Thoracic aorta (tissue), 2 donors: ENCODE measurements at places on chromosomes 2 and 18. TPM values are rescaled to one million over a fixed set of nuclear protein-coding genes. Genes with fewer than 3 reads are reported as not detected.

GRCh38 chr18:77148289-77148688 lies 15.7 kb upstream of the MBP start:
- DNase-seq: no peak

GRCh38 chr2:200528228-200528627 lies 2.2 kb downstream of the SGO2 start:
- no peak for DNase-seq

DNA sequence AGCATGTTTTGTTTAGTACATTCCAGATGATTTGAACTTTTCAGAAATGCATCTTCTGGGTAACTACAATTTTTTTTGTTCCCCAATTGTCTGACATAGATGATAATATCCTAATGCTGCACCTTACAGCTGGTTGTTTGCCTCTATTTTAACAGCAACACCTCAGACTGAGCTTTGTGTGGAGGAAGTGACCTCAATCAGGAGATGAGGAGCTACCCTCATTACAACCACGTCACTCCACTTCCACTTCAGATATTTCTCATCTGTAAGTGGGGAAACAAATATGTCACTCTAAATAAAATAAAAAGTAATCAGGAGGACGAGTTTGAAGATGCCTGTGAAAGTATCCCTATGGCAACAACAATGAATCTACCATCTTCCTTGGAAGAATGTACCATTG lies 12.1 kb upstream of the SRSF7 start:
- DNase-seq: no peak

DNA sequence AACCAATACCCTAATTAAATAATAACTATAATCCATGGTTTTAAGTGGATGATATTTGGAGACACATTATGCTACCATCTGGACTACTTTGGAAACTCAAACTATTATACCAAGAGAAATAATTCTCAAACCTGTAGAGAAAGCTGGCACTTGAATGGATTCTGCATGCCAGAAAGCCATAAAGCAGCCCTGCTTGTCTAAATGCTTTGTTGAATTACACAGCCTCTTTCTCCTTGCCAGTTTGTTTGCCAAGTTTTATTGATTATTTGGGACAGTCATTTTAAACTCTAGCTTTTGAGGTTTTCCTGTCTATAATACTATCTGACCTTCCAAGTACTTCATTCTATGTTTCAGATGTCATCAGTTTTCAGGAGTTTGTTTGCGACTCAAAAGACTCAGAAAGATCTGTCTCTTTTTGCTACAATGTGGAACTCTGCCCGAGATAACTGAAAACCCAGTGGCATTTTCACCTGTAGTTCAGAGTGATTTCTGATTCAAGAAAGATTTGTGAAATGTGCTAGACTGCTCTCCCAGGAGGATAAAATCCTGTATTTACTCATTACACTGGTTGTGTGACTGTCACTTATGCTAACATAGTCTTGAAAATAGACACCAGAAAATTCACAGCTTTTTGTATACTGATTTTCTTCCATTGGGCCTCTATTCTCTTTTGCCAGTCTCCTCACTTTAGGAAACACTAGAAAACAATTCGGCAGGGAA lies 29.2 kb upstream of the MBOAT2 start:
- DNase-seq: no peak

DNA sequence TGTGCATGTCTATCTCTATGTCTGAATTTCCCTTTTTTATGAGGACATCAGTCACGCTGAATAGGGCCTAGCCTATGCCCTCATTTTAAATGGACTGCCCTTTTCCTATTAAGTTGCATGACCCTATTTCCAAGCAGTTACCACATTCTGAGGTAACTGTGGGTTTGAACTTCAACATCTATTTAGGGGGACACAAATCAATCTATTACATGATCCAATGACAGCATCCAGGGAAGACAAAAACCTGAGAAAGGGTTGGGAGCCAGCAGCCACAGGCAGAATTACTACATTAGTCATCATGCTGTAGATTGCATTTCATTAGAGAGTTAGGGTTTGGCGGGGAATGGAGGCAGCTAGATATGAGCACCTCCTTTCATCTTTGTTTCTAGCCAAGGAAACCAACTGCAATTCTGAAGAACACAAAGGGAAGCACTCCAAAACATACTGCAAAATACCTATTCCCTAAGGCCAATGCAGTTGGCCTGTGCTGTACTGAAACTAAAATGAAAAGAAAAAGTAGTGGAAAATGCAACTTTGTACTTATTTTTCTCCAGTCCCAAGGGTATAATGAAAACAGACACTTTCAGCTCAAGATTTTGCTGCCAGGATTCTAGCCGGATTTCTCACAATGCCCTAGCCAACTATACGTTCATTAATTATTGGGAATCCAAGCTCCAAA lies 40.4 kb upstream of the C1D start:
- no peak for DNase-seq

GRCh38 chr2:135528006-135528405 lies 3.0 kb downstream of the ZRANB3 start:
- no peak for DNase-seq

- DNase-seq: no peak
These were observed 321.0 kb downstream of the TNS1 start for GRCh38 chr2:217681791-217682190.

The PAX8 gene
- total RNA-seq: 2.4 TPM
